Activated T-helper 1 cell treated with anti-CD3 and anti-CD28 coated beads, Interleukin-2, amount 50 U/mL, for 16 hours (primary cell): ENCODE measurements at places on chromosomes 3 and 15.

DNA sequence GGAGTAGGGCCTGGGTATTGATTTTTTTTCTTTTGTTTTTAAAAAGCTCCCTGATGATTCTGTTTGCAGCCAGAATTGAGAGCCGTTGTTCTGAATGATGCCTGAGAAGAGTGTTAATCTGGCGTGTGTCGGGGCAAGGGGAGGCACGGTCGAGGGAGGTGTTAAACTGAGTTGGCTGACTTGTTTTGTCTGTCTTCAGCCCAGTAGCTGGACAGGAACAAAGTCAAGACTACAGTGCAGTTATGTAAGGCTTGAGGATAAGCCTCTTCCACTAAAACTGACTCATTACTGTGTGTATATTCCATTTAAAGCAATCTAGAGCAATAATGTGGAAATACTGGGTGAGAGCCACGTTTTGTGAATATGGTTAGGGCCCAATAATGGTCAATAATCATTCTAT lies 119.0 kb upstream of the DLG1 start:
- no peak for DNase-seq

DNA sequence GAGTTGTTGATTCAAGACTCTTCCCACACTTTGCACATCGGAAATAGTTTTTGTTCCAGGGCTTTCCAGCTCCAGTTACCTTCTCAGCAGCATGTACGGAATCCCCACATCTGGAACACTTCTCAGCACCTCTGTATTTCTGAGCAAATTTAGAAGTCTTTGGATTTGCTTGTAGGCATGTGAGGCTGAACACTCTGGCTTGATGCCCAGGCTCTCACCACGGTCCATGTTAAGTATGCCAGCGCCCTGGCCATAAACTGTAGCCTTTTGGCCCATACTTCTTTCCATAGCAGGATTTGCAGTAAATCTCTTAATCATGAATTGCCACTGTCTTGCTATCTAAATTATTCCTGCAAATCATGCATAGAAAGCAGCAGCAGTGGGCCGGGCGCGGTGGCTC lies 24.4 kb downstream of the ATP2C1 start:
- DNase-seq: no peak

GRCh38 chr3:190883973-190884832 lies 21.7 kb upstream of the GMNC start:
- DNase-seq: no peak

GRCh38 chr3:60309539-60310268 lies 941.5 kb downstream of the FHIT start:
- DNase-seq: no peak

DNA sequence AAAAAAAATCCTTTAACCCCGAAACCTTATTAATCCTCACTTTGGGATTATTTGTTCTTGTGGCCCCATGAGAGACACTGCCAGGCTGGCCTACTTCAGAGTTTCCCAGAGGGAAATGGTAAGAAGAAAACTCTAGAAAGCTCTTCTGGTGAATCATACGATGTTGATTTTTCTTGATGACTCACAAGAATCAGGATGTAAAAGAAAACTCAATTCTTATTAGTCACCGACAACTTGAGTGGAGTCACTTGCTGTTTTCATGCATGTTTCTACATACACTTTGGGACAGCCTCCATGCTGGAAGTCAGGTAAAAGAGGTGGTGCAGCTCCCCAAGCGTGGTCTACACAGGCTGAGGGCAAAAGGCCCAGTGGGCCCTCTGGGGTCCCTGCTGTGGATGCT lies 42.8 kb downstream of the MYO5C start:
- DNase-seq: no peak

- DNase-seq: no peak
Observed at GRCh38 chr3:190378240-190378891, 9.6 kb upstream of the CLDN16 start.

DNA sequence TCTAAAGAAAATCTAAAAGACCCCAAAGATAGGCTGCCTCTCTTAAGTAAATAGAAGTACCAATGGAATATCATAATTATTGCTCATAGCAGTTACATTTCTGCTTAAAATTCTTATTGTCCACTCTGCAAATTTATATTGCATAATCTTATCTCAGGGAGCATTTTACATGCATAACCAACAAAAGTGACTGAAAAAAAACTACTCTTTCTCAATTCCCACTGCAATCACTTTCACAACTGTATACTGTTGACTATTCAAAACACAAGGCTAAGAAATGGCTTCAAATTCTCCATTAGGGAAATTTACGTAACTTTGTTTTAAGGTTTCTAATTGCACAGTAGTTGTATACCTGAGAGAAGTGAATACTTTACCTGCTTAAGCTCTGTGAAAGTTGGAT lies 56.3 kb downstream of the HMG20A start:
- no peak for DNase-seq

DNA sequence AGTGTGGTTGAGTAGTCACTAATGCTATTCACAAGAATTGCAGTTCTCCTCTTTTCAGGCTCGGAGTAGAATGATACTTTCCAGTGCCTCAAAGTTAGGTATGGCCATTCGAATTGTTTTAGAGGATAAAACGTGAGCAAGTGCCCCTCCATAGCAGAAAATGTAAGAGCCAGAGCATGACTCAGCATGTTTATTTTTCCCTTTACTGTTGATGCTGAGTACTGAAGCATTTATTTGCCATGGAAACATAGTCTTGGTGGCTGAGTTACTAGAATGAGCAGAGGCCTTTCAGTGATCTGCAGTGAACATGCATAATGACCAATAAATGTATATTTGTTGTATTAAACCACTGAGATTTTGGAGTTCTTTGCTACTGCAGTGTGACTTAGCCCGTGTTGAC lies 540.6 kb downstream of the NLGN1 start:
- DNase-seq: no peak

GRCh38 chr15:78282324-78282723 lies 17.1 kb downstream of the SKIC8 start:
- no peak for DNase-seq

- no peak for DNase-seq
Observed at GRCh38 chr3:94137377-94137776, 74.5 kb downstream of the NSUN3 start.

GRCh38 chr15:54187325-54187724 lies 209.1 kb downstream of the UNC13C start:
- DNase-seq: no peak

DNA sequence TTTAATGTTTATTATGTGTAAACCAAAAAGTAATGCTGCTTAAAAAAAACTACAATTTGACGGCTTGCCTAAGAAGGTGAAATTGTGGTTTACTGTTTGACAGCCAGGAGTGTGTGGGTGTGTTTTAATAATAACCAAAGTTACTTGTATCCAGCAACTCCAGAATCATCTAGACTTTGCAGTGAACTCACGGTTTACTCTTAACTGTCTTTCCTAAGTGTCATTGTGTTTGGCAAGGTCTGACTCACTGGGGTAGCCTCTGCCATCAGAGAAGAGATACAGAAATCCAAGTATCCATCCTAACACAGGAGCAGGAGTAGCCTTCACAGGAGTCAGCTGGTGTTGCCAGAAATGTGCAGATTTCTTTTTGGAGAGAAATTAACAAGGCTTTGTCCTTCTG lies 151.1 kb downstream of the CTNNB1 start:
- DNase-seq: no peak

DNA sequence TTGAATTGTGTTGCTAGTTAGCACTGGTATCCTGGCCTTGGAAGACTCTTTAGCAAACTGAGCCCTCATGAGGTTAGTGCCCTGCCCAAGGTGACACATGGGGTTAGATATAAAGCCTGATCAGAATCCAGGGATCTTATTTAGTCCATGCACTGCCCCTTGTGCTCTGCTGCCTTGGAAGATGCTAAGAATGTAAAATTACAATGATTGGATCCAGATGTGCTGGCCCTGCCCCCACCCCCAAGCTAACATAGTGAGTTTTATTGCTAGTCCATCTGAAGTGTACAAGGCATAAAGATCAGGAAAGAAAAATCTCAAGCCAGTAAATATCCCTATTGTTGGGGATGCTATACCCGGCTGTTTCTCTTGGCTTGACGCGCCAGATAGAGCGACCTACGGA lies 248.1 kb upstream of the C2CD4B start:
- no peak for DNase-seq

GRCh38 chr3:103992469-103992868 lies 1374.2 kb upstream of the ALCAM start:
- DNase-seq: no peak

DNA sequence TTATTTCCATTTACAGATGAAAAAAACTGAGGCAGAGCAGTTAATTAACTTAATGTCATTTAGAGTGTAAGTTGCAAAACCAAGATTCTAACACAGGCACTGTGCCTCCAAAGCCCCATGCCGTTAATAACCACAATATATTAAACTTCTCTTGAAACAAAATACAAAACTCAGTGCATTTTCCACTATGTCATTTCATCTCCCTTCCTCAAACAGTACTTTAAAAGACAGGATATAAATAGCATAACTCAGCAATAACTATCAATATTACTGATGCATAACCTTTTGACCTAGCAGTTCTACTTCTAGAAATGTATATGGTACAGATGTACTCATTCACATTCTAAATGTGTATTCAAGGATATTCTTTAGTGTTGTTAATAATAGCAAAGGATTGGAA lies 5.1 kb upstream of the TASOR start:
- no peak for DNase-seq

- DNase-seq: no peak
Observed at GRCh38 chr3:16143861-16144447, 30.5 kb upstream of the GALNT15 start.

DNA sequence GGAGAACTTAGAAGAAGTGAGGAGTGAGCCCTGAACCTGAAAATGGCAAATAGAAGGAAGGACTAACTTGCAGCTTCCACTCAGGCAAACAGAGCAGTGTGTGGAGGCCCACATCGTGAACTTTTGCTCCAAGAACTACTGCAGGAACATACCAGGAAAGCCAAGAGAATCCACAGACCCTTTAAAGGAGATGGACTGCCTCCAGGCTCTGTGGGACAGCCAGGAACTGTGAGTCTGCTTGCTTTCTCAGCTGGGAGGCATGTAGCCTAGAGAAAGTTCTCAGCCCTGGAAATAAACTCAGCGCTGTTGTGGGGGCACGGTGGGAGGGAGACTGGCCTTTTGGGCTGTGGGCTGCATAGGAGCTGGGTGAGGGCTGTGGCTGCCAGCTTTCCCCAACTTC lies 93.0 kb downstream of the SNRK start:
- DNase-seq: no peak

DNA sequence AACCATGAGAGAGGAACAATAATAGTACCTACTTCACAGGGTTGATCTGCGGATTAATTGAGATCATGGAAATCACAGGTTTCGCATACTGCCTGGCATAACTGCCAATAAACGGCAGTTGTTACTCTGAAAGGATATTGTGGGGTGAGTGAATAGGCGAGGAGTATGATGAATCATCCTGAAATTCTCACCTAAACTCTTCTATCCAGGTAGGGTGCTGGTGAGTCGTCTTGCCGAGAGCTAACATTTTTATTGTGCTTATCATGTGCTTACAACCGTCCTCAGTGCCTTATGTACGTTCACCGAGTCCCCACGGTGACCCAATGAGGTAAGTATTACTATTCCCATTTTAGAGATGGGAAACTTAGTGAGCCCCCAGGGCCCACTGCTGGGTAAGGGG lies 52.4 kb upstream of the SRGAP3 start:
- DNase-seq: no peak

GRCh38 chr15:63942486-63943365 lies 103.6 kb downstream of the DAPK2 start:
- no peak for DNase-seq

GRCh38 chr3:159501029-159501428 lies 487.6 kb upstream of the IL12A start:
- no peak for DNase-seq

DNA sequence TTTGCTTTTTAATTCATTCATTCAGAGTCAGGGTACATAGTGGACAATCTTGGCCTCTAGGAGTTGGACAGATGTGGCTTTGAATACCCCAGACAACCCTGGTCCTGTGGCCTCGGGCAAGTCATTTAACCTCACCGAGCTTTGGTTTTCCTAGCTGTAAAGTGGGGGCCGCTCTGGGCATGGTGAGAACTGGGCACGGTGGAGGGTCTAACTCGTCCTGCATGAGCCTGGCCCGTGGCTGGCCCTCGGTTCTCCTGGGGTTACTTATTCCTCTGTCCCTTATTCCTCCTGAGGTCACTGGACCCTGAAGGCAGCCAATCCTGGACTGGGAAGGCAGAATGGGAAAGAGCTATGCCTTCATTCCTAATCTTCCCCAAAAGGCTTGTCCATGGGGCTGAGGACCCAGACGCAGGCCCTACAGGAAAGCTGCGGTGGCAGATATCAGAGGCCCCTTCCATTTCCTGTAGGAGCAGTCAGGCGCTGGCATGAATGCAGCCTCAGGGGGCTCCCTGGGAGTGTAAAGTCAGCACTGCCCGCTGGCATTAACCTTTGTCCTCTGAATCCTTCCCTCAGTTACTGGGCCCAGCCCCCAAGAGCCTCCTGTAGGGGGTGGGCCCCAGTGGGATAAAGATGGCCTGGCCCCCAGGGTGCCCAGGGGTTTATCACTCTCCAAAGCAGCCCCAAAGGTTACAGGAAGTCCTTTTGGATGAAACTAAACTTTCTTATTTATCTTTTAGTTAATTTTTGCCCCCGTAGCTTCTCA lies 17.9 kb upstream of the SEC13 start:
- no peak for DNase-seq

DNA sequence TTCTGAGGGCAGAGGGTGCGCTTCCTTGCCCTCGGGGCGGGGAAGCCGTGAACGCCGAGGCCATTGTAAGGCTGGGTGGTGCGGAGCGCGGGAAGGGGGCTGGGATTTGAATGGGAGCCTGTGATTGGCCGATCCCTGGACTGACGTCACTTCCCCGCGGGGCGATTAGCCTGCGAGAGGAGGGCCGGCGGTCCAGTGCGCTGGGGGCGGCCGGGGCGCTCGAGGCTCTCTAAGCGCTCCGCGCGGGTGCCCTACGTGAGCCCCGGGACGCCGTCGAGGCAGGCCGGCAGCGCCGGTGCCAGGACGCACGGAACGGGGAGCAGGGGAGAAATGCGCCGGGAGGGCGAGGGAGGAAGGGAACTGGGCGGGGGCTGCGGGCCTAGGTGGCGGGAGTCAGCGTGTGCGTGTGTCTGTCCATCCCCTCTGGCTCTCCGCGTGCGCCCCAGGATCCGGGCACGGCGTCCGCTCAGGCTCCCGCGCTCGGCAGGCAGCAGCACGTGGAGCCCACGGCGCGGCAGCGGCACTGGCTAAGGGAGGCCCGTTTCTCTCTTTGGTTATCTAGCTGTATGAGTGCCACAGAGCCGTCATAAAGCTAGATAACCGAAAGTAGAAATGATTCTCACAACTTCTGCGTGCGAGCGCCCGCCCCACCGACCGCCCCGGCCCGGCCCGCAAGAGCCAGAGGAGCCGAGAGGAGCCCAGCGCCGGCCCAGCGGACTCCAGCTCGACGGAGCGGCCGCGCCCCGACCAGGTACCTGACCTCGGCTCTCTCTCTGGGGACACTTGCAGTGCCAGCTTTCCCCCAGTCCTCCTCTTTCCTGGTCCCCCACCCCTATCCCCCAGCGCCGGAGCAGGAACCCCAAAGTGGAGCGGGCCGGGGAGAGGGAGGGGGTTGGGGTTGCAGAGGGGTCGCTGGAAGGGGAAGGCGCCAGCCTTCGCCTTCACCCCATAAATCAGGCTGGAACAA lies 33.1 kb upstream of the POLG start:
- DNase-seq: no peak

DNA sequence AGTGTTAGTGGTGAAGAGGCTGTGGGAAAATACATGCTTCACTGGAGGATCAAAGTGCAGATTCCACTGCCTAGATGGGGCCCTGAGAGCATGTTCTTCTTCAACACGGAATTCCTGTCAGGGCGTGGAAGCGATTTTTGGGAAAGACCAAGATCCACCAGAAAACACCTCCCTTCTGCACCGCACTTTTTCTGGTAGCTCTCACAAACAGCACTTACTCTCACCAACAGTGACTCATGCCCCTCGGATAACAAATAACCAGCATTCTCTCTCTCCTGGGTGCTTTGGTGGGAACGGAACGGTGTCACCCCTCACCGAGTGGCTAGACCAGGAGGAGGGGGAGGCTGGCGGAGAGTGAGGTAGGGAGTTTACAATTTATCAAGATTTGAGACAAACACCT lies 40.1 kb downstream of the ADAMTSL3 start:
- no peak for DNase-seq
